ENCODE measurements at places on chromosomes 7 and 10.

GRCh38 chr7:94003446-94004023, 620 bp downstream of the BET1 start:
- no peak for DNase-seq

- no peak for DNase-seq
These were observed 24.4 kb downstream of the TMEM273 start for GRCh38 chr10:49163741-49164140.

- DNase-seq: no peak
These were observed 123.7 kb downstream of the GALNT17 start for GRCh38 chr7:71255537-71256178.

- DNase-seq: no peak
These were observed 74.9 kb downstream of the PCGF5 start for GRCh38 chr10:91295346-91295745.

DNA sequence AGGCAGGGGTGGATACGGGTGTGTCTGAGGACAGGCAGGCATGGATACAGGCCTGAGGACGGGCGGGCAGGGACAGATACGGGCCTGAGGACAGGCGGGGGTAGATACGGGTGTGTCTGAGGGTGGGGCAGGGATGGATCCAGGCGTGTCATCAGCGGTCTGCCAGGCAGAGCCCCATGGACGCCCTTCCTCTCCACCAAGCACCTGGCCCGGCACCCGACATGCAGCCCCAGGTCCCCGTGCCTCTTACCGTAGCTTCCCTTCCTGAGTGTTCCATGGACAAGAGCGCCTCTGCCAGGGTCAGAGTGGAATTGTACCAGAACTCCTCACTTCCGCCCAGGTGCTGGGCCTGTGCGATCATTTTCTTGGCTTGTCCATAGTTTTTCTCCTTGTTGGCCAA, 74.6 kb upstream of the NKX6-2 start:
- no peak for DNase-seq

GRCh38 chr10:530717-531116, 158.8 kb downstream of the DIP2C start:
- no peak for DNase-seq

- no peak for DNase-seq
These were observed 32.6 kb downstream of the STRIP2 start for GRCh38 chr7:129466796-129467195.

DNA sequence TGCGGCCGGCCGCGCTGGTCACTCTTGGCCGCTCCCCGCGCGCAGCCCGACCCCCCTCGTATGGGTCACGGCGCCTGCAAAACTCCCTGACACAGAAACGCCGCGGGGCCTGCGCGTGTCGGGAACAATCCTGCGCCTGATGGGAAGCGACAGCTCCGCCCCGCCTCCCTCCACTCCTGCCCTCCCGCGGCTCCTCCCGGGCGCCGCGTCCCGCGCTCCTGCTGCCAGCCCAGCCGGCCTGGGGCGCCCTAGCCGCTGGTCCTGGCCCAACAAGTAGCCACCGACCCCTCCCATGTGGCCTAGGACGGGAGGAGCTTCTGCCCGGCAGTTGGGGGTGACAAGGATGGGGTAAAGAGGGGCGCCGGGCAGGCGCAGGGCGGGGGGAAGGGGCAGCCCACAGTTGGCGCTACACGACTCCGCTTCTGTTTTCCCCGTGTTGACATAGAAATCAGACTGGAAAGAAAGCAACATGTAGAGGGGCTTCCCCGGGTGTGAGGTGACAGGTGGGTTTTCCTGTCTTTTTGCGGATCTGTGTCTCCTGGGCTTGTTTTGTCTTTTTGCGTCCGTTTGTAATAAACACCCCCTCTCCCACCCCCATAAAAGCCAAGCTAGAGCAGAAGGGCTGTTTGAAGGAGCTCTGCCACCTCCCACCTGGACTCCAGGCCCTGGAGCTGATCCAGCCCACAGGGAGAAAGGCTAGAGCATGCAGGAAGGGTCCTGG, 35.1 kb upstream of the PAX2 start:
- DNase-seq: no peak

DNA sequence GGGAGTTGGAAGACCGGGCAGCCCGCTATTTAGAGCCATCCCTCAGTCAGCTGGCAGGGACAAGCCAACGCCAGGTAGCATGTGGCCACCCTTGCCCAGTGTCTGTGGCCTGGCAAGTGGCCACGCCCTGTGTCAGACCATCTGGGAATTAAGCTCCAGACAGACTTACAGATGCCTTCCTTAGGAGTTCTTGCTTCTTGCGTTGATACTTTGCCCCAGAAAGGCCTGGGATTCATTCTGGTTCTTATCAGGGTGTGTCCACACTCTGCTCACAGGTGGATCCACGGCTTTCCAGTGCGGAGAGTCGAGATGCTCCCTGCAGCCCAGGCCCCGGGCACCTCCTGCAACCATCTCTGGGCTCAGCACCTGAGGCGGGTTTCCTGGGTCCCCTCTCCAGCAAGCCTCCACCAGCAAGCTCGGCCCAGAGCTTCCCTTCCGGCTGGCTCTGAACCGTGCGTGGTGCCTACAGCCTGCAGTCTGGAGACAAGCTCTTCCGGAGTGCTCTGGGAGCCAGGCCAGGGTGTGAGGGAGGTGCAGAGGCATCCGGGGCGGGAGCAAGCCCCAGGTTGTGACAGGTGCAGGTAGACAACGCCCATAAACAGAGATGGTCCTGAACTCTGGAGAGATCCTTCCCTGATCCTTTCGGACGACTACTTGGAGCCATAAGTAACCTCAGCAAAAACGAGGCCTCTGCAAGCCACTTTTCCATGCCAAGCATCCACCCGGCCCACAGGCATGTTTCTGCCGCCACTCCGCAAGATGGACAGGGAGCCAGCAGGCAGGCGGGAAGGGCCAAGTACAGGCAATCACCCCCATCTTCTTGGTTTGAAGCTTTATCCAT, 32.3 kb upstream of the PPIF start:
- no peak for DNase-seq

DNA sequence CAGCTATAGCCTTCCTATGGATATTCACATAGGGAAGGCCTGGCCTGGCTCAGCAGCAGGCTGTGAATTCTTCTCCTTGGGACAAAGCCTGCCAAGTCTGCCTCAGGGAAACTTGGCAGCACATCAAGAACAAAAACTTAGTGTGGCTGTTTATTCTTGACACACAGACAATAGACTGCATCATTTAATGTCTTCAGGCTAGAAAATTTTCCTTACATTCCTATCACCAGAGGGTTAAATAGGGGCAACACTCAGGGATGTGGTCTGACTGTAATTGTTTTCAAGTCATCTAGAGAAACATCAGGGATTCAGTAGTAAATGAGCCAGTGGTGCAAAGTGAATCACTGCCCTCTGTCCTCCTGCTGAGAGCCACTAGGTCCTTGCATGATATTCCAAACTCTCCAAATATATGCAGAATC, 137.3 kb downstream of the SEMA3C start:
- DNase-seq: no peak

DNA sequence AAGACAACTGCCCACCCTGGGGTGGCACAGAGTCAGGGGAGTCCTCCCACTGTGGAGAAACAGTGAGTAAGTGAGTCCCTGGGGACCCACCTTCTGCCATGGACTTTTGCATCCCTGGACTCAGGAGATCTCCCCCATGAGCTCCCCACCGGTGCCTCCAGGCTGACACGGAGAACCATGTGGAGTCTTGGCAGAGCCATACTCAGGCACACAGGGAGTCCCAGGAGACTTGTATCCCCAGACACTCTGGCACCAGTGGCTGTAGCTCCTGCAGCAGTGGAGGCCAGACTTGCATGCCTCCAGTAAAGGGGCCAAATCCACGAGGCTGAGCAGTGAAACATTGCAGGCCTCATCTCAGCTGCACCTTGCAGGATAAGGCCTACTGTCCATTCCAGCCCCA, 791.4 kb downstream of the PCDH15 start:
- no peak for DNase-seq

DNA sequence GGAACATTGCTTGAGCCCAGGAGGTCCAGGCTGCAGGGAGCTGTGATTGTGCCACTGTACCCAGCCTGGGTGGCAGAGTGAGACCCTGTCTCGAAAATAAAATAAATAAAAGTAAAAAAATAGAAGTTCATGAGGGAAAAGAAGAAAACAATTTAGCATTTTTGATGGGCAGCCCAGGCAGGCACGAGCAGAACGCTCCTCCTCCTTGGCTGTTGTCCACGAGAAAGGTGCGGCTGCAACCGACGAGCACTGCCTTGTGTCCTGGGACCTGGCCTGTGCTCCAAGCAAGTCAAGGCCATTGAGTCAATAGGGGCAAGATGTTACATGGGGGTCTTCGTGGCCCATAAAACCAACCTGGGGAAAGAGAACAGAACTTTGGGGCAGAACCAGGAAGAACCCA, 25.6 kb downstream of the EBF3 start:
- no peak for DNase-seq

DNA sequence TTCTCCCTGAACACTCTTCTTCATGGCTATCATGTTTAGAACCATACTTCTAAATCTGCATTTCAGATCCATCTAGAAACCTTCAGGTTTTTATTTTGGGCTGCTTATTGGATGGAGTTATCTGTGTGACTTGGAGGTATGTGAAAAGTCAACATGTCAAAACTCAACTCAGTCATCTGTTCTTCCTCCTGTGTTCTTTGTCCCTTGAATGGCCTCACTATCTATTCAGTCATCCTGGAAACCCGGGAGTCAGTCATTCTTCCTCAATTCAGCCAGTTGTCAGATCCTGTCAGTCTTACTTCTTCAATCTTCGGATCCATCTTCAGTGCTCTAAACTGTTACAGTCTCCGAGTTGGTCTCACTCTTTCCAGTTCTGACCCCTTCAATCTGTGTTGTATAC, 52.2 kb downstream of the VKORC1L1 start:
- DNase-seq: no peak

GRCh38 chr10:77819210-77820112, 107.1 kb downstream of the DLG5 start:
- DNase-seq: no peak

GRCh38 chr10:88544140-88544870, 38.8 kb downstream of the RNLS start:
- DNase-seq: no peak

GRCh38 chr7:20651960-20652544, 36.6 kb downstream of the ABCB5 start:
- no peak for DNase-seq

DNA sequence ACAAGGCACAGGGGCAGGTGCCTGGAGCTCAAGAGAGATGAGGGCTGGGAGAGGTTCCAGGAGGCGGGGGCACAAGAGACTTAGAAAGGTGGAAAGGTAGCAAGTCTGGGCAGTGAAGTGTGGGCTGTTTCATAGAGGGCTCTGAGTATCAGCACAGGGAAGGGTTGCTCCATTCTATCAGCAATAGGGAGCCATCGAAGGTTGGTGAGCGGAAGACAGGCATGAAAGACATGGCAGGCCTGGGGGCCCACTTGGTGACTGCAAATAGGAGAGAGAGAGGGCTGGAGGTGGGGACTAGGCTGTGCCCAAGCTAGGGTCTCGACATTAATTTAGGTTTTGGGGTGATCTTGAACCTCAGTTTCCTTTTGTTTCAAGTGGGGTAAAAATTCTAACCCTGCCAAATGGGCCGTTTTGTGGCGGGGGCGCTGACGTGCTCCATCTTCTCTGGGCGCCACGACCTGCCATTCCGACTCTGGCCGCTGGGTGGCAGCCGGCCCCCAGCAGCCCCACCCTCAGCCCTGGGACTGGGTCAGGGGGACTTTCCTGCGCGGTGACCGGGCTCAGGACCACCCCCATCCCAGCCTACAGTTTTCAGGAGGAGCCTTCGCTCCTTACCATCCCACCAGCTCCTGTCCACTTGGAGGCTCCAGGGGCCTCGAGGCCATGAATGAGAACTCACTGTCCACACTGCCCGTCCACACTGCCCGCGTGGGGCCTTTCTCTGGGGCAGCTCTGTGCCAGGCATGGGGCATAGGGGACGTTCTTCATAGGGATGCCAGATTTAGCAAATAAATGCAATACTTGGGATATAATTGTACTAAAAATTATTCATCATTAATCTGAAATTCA, 37.2 kb upstream of the PCBD1 start:
- DNase-seq: peak; percentile 87

GRCh38 chr7:131717181-131717580, 160.8 kb upstream of the PODXL start:
- DNase-seq: no peak

DNA sequence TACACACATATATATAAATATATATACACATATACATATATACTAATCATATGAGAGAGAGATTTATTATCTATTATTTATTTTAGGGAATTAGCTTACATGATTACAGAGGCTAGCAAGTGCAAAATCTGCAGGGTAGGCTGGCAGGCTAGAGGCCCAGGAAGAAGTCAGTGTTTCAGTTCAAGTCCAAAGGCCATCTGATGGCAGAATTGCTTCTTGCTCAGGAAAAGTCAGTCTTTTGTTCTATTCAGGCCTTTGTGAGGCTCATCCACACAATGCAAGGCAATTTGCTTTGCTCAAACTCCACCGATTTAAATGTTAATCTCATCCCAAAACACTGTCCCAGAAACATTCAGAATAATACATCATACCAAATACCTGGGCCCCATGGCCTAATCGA, 2.6 kb upstream of the C10orf120 start:
- no peak for DNase-seq

- DNase-seq: peak; percentile 86
These were observed 12.6 kb downstream of the KLLN start for GRCh38 chr10:87850742-87851205.

DNA sequence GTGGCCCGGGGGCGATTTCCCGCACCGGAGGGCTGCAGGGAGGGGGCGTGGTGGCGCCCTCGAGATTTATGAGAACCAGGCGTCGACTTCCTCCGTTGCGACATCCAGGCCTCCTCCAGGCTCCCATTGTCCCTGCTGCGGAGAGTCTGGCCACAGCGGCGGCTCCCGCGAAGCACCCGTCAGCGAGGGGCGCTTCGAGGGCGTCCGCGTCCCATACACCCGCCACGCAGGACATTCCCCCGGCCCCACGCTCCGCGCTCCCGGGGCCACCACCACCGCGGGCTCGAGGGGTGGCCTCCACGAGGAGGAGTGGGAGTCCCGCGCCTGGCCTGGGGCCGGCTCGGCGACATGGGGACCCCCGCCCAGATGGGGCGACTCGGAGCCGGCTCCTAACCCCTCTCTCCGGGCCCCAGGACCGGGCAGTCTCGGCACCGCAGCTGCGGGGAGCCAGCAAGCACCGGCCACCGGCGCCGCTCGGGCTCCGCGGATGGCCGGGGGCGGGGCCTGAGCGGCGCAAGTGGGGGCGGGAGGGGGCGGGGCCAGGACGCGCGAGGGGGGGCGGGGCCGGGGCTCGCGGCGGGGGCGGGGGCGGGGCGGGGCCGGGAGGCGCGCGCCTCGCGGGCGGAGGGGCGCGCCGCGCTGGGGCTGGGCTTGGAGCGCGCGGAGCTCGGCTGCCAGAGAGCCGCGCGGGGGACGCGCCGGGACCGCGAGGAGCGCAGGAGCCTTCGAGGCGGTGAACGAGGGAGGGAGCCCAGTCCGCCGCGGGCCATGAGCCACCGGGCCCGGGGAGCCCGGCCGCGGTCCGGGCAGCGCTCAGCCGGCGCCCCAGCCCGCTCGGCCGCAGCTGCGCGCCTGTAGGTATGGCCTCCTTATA, at the start of gene SH2B2:
Gene SH2B2 (plus strand): TSS at position 632 of the 874 bp plus-strand sequence. CDS start 13,683 bp downstream, outside the sequence.
- DNase-seq: peak; percentile 81

- no peak for DNase-seq
These were observed 320.4 kb downstream of the PLXNA4 start for GRCh38 chr7:132255898-132256297.

- no peak for DNase-seq
These were observed 9.3 kb downstream of the KNDC1 start for GRCh38 chr10:133169173-133169947.

GRCh38 chr10:22631185-22631584, 83.2 kb downstream of the PIP4K2A start:
- DNase-seq: no peak
